ENCODE measurements at places on chromosomes 3 and 15.

GRCh38 chr3:113258361-113258760 is 47.0 kb downstream of the BOC start:
- no peak for DNase-seq

DNA sequence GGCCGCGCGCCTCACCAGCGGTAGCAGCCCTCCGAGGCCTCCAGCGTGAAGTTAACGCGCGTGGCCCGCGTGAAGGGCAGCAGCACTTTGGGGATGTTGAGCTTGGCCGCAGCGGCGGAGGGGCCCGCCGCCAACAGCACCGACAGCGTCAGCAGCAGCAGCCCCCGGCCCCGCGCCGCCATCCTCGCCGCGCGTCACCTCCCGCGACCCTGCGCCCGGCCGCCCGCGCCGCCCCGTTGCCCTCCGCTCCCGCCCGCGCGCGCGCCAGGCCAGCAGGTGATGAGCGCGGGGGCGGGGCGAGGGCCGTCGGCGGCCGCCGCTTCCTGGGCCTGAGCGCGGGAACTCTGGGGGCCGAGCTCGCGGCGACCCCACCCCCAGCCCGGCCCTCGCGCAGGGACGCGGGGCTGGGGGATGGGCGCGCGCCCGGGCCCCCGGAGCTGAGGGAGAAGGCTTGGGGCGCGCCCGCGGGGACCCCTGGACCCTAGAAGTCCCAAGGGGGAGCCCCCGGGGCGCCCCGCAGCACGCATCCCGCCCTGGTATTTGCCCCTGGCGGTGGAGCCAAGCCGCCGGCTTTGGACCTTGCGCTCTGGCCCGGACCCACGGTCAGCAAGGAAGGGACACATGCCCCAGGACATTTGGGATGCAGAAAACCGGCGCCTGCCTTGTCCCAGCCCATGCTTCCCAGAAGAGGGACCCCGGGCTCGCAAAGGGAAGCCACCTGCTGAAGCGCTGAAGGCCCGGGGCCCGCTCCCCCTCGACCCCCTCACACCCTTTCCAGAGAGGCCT is at the start of gene NUP210:
Gene NUP210, minus strand, starts transcription at position 278 of the 786 bp plus-strand sequence. Its CDS starts 96 bp downstream, at position 182.
- peak; percentile 64 for DNase-seq

- no peak for DNase-seq
Measured at GRCh38 chr3:149781741-149782140, 10.6 kb downstream of the ANKUB1 start.

GRCh38 chr15:72706266-72706665 is 20.3 kb downstream of the BBS4 start:
- no peak for DNase-seq

DNA sequence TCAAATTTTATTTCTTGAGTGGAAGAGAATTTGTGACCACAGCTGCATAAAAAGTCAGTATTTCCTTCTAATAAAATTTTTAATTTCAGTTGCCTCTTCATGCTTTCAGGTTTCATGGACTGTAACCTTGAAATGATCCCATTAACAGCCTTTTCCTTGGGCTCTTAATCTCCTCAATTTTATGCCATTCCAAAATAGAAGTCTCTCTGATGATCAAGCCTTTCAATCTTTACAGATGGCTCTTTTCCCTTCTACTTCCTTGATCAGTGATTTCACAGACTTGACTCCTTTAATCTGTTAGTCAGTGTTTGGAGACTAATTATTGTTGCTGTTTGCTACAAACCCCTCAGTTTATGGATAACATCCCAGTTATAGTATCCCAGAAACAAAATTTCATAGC is 11.9 kb downstream of the TSC22D2 start:
- no peak for DNase-seq

GRCh38 chr3:14402304-14402811 is at the start of gene SLC6A6:
Gene SLC6A6 (plus strand): TSS chr3:14402606. CDS start chr3:14443635, 41,029 bp downstream.
- DNase-seq = peak; percentile 89

DNA sequence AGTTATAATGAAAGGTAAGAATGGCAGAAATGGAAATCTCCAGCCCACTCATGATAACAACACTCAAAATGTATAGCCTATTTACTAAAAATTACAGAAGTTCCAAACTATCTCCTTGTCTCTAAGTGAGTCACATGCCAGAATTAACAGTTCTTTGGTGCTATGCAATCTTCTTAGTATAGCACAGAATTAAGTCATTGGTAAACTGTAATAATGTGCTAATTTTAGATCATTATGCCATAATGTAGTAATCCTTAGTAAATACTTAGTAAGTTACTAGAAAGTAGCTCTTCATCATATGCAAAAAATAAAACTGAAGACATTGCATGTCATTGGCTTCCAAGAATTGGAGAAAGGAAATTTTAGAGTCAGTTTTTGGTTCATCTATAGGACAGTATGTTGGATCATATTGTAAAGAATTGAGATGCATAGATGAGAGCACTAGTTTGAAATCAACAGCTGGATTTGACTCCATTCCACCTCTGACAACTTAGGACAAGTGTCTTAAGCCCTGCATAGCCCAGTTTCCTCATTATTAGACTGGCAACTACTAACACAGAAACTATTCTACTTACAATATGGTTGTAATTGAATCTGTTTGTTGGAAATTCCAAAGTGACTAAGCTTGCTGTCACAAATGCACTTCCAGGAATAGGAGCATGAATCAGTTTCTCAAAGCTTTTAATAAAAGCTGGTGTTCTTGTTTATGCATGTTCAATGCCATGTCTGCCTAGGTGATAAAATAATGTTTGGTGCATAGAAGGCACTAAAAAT is 40.1 kb upstream of the CD47 start:
- no peak for DNase-seq

- no peak for DNase-seq
Measured at GRCh38 chr3:158095111-158095813, 11.0 kb downstream of the SHOX2 start.

DNA sequence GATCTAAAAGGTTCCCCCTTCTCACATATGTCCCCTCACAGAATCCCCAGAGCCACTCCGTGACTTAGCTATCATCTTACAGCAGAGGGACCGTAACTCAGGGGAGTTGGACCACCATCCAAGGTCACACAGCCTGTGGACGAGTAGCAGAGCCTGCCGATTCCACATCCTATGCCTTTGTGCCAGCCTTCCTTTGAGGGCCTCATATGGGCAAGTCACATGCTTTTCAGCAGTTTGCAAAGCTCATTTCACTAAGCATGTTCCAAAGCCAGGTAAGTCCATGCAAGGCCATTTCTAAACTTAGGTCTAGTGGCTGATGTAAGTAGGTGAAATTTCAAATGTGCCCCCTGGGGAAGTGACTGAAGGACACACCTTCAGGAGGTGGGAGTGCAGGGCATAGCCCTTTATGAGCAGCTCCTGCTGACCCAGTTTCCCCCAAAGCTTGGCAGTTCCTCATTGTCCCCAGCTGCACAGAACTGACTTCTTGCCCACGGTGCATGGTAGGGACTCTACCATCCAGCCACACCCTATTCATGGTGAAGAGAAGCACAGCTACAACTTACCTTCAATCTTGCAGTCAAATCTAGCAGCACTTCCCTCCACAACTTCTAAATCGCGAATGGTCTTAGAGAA is 33.3 kb upstream of the HACD2 start:
- no peak for DNase-seq

DNA sequence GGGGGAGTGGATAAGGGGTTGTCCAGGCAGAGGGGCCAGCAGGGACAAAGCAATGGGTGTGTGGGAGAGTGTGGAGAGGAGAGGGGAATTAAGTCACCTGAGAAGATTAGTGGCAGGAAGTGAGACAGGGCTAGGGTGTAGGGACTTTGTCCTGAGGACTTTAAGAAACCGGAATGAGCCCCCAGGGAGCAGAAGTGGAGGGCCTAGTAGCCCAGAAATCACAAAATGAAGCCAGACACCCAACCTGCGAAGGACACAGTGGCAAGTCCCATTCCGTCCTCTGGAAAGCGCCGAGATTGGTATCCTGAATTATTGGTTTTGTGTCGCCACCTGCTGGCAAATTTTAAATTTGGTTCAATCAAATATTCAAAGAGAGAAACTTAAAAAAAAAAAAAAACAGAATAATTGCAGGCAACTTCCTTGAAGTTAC is 78.0 kb upstream of the SLC25A36 start:
- peak; percentile 4 for DNase-seq

GRCh38 chr3:134952371-134952770 is 157.3 kb downstream of the EPHB1 start:
- no peak for DNase-seq

GRCh38 chr15:55320238-55320550 is 1.2 kb downstream of the PIGB start:
- DNase-seq = no peak

- no peak for DNase-seq
Measured at GRCh38 chr3:32303977-32304881, 65.7 kb downstream of the CMTM8 start.

DNA sequence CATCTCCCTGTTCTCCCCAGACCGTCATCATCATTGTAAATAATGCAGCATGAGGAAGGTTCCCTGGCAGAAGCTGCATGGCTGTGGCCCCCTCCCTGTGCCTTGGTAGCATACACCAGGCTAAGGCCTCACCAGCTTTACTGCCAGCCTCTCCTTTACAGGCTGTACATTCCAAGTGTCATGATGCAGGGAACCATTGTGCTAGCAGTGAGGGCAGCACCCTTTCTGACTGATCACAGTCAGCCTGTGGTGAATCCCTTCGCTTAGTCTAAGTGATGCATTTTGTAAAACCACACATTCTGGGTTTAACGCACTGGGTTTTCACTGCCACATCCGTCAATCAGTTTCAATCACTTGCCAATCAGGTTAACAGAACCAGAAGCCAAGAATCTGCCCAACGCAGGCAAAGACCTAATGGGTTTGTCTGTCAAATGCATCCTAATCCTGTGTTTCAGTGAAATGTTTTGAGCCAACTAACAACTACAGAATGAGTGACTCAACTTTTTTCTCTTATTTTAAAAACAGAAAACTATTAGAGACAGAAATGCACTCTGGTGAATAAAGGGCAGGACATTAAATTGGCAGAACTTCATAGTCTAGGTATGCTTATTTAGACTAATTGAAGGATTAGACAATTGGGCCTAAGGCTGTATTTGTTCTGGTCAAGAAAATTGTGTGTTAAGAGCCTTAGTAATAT is 225.9 kb upstream of the DPH6 start:
- DNase-seq = no peak

- no peak for DNase-seq
Measured at GRCh38 chr3:191158247-191158646, 40.8 kb upstream of the OSTN start.

GRCh38 chr3:29240248-29240647 is 40.6 kb upstream of the RBMS3 start:
- DNase-seq = no peak

DNA sequence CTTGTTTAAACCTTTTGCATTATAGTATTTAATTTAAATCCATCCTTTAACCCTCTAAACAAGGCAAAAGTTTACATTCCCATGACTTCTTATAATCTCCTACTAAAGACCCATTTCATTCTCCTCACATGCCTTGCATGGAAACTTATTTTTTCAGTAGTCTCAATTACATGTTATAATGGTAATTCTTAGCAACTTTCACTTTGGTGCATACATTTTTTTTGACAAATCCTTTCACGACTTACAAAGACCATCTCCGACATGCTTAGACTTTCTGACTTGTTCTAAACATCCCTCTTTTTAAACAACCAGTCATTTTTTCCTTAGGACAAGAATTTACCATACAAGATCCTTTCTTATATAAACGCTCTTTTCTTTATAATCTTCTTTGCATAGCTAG is 615.4 kb upstream of the GBE1 start:
- DNase-seq = no peak

GRCh38 chr3:180707896-180708295 is 28.6 kb upstream of the CCDC39 start:
- no peak for DNase-seq

GRCh38 chr3:148790851-148791735 is 36.5 kb upstream of the CPB1 start:
- DNase-seq = no peak

DNA sequence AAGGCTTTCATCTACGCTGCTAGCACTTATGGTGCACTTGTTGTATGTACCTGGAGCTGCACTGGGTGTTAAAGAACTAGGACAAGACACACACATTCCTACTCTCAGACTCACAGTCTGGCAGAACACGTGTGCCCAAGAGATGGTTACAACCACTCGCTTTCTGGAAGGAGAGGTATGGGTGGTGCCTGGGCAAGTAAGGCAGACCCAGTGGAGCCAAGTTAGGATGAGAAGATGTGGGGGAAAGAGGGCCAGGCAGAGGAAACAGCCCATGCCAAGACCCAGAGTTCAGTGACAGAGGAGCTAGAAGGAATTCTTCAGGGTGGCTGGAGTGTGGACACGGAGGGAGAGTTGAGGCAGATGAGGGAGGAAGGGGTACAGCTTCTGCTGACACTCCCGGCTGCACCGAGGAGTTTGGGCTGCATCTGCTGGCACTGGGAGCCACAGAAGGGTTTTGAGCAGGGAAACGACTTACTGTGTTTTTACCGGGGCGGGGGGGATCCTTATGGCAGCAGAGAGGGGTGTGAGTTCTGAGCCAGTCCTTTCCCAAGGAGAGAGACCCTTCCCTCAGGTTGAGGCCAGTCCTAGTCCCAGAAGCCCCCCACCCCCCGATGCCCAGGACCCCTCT is 59.0 kb downstream of the GRIP2 start:
- no peak for DNase-seq

DNA sequence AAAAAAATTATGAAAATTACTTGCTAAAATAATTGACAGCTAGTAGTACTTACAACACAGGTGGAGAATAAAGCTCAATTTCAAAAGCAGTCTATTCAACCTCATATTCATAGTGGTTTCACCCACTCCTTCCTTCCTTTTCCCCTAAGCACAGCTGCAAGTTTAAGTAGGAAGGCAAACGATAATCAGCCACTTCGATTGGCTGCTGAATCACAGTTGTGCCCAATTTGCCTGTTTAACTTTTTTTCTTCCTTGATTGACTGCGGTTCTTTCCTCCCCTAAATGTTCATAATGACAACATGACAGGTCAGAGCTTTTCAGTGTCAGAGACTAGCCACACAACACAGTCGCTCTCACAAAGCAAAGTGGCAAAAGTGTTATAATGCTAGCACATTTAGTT is 468.0 kb upstream of the GBE1 start:
- no peak for DNase-seq

DNA sequence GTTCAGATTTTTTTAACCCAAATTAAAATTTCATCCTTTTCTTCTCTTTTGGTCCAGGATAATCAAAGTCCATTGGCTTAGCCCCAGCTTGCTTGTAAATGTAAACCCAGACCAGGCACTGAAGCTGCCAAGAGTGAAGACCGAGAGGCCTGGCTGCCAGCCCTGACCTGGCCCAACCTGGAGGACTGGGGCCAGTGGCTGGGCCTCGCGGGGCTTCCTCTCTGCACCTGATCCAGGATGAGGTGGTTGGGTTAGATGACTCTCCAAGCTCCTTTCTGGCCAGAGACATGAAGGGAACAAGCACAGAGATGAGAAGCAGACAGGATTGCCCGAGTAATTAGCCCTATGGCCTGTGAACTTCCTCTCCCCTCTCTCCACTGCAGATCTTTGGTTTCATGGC is 50.6 kb downstream of the CMTM6 start:
- DNase-seq = no peak

- no peak for DNase-seq
Measured at GRCh38 chr3:81601707-81602305, 159.6 kb downstream of the GBE1 start.
